ENCODE measurements at places on chromosomes 3 and 15.
A peak's percentile ranks its signal among the peaks of the same experiment; 100 is the strongest.

- DNase-seq, result no peak
These were observed 788 bp downstream of the FOXB1 start for GRCh38 chr15:60004846-60005351.

DNA sequence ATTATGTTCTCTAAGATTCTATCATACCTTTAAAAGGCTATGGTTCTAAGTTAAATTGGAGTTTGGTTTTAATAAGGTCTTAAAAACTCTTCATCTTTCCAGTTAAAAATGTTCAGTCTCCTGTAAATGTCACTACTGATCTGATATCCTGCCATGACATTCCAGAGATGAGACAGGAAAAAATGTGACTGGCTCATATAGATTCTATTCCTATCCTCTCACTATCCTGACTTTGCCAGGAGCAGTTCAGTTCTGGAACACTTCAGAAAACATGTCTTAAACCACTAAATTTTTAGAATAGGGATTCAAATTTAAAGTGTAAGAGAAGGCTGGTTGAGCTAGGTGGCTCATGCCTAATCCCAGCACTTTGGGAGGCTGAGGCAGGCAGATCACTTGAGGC lies 170.9 kb downstream of the TNIK start:
- no peak for DNase-seq

- no peak for DNase-seq
These were observed 58.1 kb upstream of the FNDC3B start for GRCh38 chr3:171981271-171981605.

DNA sequence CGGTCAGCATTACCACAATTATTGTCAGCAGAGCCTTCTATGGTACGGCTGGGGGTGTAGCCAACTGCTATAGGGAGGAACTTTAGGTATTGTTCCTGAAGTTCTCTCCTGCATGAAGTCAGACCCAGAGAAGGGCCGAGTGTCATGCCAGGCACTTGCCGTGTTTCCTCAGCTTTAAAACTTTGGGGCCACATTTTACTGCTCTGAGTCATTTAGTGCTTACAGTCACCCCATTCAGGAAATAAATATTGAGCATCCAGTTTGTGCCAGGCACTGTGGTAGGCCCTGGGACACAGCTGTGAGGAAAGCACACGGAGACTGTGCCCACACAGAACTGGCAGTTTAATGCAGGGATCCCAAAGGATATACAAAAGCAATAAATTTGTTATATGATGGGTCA lies 54.5 kb upstream of the APEH start:
- DNase-seq, result peak; percentile 47

DNA sequence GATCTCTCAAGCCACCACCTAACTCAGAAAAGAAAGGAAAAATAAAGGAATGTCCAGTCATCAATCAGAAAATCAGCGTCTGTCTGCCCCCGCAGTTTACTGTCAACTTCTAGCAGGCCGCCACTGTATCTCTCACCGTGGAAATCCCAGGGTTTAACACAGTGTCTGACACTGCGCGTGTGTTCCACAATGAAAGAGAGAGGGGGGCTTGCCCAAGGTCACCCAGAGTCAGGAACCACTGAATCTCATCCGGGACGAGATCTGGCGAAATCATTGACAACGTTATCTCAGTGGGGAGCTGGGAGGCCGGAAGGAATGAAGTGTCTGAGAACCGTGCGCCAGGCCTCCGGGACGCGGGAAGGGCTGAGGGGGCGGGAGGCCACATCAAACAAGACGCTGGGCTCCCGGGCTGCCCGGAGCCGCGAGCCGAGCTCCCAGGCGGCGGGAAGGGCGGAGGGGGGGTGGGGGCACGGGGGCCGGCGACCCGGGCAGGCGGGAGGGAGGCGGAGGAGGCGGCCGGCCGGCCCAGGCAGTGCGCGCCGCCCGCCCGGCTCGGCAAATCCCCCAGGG lies 2.2 kb upstream of the HES1 start:
- DNase-seq, result peak; percentile 63

GRCh38 chr15:29939404-29939803 lies 117.1 kb upstream of the TJP1 start:
- peak; percentile 77 for DNase-seq

- DNase-seq, result no peak
These were observed 15.3 kb downstream of the ZXDC start for GRCh38 chr3:126460381-126460780.

DNA sequence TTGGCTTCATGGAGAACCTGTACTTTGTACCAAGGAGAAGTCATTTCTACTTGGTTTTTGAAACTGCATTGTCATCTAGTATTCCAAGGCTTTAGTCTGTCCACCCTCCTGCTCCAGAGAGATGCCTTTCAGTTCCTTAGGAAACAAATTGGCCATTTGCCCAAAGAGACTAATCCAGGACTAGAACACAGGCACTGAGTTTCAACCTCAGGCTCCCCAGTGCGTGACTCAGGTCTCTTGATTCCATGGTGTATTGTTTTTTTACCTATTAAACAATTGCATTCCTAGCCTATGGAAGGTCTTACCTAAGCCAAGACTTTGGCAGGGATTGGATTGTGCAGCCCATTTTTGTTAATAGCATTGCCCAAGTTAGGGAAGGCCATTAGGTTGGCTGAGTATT lies 214.8 kb upstream of the CTDSPL start:
- peak; percentile 2 for DNase-seq

- no peak for DNase-seq
These were observed 26.8 kb downstream of the UBE2E1 start for GRCh38 chr3:23832523-23832922.

DNA sequence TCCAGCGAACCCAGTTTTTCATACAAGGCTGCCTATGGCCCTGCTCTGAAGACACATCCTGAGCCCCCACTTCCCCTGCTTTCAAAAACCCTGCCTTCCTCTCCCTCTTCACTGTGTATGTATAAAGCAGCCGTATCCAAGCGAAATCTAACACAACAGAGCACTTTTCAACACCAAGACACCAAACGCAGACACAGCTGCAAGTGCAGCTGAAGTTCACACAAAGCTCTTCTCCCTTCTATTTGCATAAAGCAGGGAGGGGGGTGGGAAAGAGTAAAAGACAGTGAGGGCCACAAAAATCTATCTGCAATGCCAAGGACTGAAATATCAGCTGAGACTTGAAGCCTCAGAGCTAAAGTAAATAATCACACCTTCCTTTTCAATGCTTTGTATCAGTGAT lies 35.1 kb upstream of the CSPG5 start:
- DNase-seq, result no peak

DNA sequence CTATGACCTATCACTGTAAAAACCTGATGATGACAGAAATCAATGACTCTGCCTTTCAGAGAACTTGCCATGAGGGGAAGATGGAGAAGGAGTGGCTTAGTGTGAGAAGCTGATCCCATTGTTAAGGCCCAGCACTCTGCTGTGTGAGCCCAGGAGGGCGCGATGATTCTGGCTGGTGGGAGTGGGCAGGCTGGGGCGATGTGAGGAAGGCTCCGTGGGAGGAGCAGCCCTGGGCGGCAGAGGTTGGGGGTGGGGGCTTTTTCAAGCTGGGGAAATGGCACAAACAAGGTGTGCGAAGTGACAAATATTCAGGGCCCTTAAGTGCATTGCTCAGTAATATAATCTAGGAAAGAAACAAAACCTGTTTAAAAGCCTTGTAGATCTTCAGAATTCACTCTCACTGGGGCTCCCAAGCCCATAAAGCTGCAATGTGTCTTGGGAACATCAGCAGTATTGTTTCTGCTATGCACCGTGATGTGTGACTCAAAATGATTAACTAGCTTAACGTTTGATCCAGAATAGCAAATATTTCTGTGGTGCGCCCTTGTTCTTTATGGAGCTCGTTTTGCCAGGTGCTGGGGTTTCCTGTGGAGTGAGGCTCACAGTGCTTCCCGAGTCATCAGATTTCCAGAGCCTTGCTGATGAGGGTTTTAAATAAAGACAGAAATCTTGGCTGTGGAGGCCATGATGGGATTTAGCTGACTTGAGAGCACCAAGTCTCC lies 141.0 kb downstream of the CHDH start:
- no peak for DNase-seq

GRCh38 chr3:20842594-20843436 lies 656.8 kb upstream of the SGO1 start:
- DNase-seq, result no peak

Data from M059J (cell line).